Naive thymus-derived CD8-positive, alpha-beta T cell (primary cell): ENCODE measurements at places on chromosomes 2 and 18. TPM values are rescaled to one million over a fixed set of nuclear protein-coding genes. Genes with fewer than 3 reads are reported as not detected.

The BCL11A gene
- 1.4 TPM for polyA plus RNA-seq

The IL36G gene
- not detected for polyA plus RNA-seq

The MZT2A gene
- polyA plus RNA-seq = 156 TPM

The ATG4B gene
- polyA plus RNA-seq = 60.1 TPM

The RAD51AP2 gene
- polyA plus RNA-seq = not detected

The MYOM1 gene
- 0.88 TPM for polyA plus RNA-seq

The EFR3B gene
- polyA plus RNA-seq = not detected

The SPATA3 gene
- not detected for polyA plus RNA-seq

The RAMP1 gene
- polyA plus RNA-seq = 1.1 TPM

The CLEC4F gene
- polyA plus RNA-seq = not detected

The TMEM169 gene
- 0.73 TPM for polyA plus RNA-seq

The C2orf80 gene
- not detected for polyA plus RNA-seq

The IL18R1 gene
- 1.4 TPM for polyA plus RNA-seq

The LTBP1 gene
- polyA plus RNA-seq = not detected

The HOXD8 gene
- polyA plus RNA-seq = not detected

The ACTG2 gene
- polyA plus RNA-seq = not detected

The CD302 gene
- polyA plus RNA-seq = 0.19 TPM

The DYTN gene
- polyA plus RNA-seq = not detected

The IL36RN gene
- not detected for polyA plus RNA-seq

The SULT1C4 gene
- polyA plus RNA-seq = not detected

The POTEE gene
- polyA plus RNA-seq = 0.10 TPM

The FAM124B gene
- not detected for polyA plus RNA-seq

The CSRNP3 gene
- polyA plus RNA-seq = not detected

The ST8SIA3 gene
- polyA plus RNA-seq = not detected

The MDH1B gene
- polyA plus RNA-seq = 0.52 TPM

The DCTN1 gene
- 55.0 TPM for polyA plus RNA-seq

The SERPINB10 gene
- polyA plus RNA-seq = not detected

The TGFA gene
- polyA plus RNA-seq = 0.76 TPM

The PAIP2B gene
- polyA plus RNA-seq = 2.5 TPM

The EML6 gene
- polyA plus RNA-seq = 0.03 TPM

The ZBTB7C gene
- polyA plus RNA-seq = not detected
